Smooth muscle cell of the umbilical artery (primary cell): ENCODE measurements at places on chromosomes 7 and 10. TPM values are rescaled to one million over a fixed set of nuclear protein-coding genes. Genes with fewer than 3 reads are reported as not detected.

Gene ARF5
- 64.4 and 89.1 TPM in 2 replicates for total RNA-seq

Gene LRIT1
- total RNA-seq: not detected in 2 replicates

Gene SAMD9
- total RNA-seq: 10.4 and 11.9 TPM in 2 replicates

Gene NUDT13
- 0.30 and 1.1 TPM in 2 replicates for total RNA-seq

Gene SLC18A3
- not detected in 2 replicates for total RNA-seq

Gene PVRIG
- not detected in 2 replicates for total RNA-seq

Gene ZNF467
- total RNA-seq: 0.14 and 0.59 TPM in 2 replicates

Gene SORCS1
- under 0.01 TPM in 1 of 2 replicates, not detected in the other for total RNA-seq

Gene SAP25
- not detected in 2 replicates for total RNA-seq

Gene EMX2
- 0.59 and 0.65 TPM in 2 replicates for total RNA-seq

Gene APBB1IP
- total RNA-seq: not detected in 2 replicates

Gene PNLIPRP1
- not detected in 2 replicates for total RNA-seq

Gene TACC2
- 2.4 and 7.8 TPM in 2 replicates for total RNA-seq

Gene METTL2B
- total RNA-seq: 34.4 and 44.1 TPM in 2 replicates

Gene CEP55
- total RNA-seq: 2.7 and 23.3 TPM in 2 replicates

Gene ENTPD1
- 0.09 TPM in 1 of 2 replicates, not detected in the other for total RNA-seq

Gene BAMBI
- total RNA-seq: 9.8 and 128 TPM in 2 replicates

Gene MSS51
- 2.1 and 2.7 TPM in 2 replicates for total RNA-seq

Gene FMC1
- 3.8 and 6.5 TPM in 2 replicates for total RNA-seq

Gene LRRC17
- 28.2 and 69.2 TPM in 2 replicates for total RNA-seq

Gene SEPTIN7
- 251 and 363 TPM in 2 replicates for total RNA-seq

Gene ABCC2
- total RNA-seq: 0.65 and 0.89 TPM in 2 replicates

Gene INSYN2A
- 0.30 and 0.78 TPM in 2 replicates for total RNA-seq

Gene SPDYE5
- total RNA-seq: not detected in 2 replicates

Gene CPED1
- 12.8 and 42.6 TPM in 2 replicates for total RNA-seq
